Small intestine (tissue), 16 donors: ENCODE measurements at places on chromosomes 12 and 14. TPM values are rescaled to one million over a fixed set of nuclear protein-coding genes. Genes with fewer than 3 reads are reported as not detected.

Gene KRT73
- polyA plus RNA-seq, result 2.2 TPM

Gene SRRM4
- not detected for polyA plus RNA-seq

Gene SMIM41
- polyA plus RNA-seq, result 1.6 TPM

Gene MSI1
- polyA plus RNA-seq, result 6.2 TPM

Gene ADCY6
- polyA plus RNA-seq, result 56.6 TPM
